ENCODE measurements at places on chromosomes 4 and X.
A peak's percentile ranks its signal among the peaks of the same experiment; 100 is the strongest.

DNA sequence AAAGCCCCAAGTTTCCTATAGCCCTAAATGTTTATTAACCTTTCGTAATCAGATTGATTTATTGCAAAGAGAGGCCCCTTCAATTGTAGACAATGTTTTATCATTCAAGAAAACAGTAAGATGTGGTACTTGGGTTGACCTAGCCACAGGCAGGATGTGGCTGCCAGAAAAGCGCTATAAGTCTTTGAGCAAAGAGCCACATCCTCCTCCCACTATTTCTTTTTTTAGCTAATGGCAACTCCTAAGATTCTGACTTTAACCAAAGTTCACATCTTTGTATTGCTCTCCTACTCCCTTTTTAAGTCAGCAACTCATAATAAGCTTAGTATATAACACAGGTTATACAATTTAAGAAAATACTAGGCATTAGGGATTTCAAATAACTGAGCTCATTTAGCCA, 70.7 kb upstream of the PPP3CA start:
- peak; percentile 13 for DNase-seq

DNA sequence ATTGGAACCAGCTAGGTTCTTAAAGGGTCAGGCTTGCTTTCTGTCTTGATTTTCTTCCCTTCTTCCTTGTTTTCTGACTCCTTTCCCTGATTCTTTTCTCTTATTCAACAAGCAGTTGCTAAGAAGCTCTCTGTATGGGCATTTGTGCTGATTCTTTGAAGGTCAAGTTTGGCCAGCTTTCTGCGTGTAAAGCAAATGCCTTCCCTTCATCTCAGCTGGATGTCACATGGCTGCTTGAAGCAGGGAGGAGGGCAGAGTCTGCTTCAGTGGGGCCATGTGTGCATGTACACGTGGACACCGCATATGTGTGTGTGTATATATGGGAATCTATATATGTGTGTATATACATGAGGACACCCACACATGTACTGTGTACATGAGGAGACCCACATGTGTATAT, 139.9 kb upstream of the ATP6AP2 start:
- DNase-seq: no peak

DNA sequence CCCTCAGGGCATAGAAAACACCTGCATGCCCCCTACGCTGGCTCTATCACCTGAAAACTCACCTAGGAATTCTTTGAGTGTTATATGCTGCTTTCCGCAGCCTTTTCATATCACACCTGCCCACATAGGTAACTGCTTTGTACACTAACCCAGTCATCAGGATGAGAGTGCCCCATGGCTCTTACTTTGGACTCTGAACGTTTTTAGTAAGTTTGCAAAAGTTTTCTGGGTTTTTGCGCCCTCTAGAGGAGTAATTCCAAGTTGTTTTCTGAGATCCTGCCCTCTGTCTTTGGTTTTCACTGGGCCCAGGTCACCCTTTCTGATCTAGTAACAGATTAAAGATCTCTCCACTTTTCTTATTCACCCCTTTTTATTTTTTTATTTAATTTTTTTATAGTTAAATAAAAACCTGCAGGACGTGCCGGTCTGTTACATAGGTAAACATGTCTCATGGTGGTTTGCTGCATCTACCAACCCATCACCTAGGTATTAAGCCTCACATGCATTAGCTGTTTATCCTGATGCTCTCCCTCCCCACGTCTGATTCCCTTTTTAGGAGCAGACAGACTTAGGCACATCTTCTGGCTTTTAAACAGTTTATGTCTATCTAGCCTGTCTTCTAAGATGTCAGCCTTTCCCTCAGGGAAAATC, 139.2 kb downstream of the NWD2 start:
- peak; percentile 19 for DNase-seq

DNA sequence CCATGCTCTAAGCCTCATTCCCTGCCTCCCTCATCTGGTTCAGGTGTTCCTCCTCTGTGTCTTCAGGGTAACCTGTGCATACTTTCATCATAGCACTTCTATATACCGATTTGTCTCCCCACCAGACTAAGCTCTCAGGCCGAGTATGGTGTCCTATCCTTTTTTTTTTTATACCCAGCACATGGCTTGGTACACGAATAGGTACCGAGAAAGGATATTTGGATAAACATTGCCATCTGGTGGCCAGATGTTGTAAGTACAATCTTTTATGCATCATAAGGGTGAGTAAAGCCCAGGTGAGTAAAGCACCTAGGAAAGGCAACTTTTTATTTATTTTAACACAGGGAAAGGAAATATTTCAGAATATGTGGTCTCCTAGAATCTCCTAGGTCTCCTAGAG, 68.4 kb downstream of the MID2 start:
- peak; percentile 50 for DNase-seq

DNA sequence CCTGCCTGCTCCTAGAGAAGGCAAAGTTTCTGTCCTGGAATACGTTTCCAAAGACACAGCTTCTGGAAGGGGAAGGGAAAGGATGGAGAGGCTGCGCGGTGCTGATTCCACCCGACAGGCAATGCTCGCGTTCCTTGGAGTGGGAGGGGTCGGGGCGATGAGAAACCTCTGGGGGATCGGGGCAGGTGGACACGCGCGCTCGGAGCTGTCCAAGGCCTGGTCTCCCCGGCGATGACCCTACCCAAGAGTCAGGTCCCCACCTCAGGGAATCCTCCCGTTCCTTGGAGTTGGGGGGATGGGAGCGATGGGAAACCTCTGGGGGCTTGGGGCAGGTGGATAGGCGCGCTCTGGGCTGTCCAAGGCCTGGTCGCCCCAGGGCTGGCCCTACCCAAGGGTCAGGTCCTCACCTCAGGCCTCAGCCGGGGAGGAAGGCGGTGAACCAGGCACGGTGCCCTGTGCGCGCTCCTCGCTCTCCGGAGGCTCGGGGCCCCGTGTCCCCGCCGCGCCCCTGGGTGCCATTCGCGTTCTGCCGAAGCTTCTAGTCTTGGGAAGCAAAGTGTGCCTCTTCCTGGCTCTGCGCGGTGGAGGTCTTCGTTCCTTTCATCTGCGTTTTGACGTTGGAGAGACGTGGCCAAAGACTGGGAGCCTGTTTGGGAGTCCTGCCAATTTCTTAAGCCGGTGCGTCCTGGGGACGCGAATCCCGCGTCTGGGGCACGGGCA, 10.6 kb upstream of the SHOX start:
- DNase-seq: no peak

- no peak for DNase-seq
Measured at GRCh38 chrX:40844471-40844870, 109.1 kb upstream of the MED14 start.

GRCh38 chrX:31293409-31293808, 221.6 kb upstream of the FTHL17 start:
- DNase-seq: no peak

- DNase-seq: no peak
Measured at GRCh38 chr4:40119344-40119743, 62.7 kb downstream of the N4BP2 start.

- peak; percentile 87 for DNase-seq
Measured at GRCh38 chr4:98728433-98728832, 70.0 kb upstream of the TSPAN5 start.

- DNase-seq: no peak
Measured at GRCh38 chr4:75370576-75370975, 143.6 kb downstream of the RCHY1 start.

- DNase-seq: no peak
Measured at GRCh38 chr4:62706423-62706822, 1506.3 kb downstream of the ADGRL3 start.

- peak; percentile 39 for DNase-seq
Measured at GRCh38 chrX:34578237-34578636, 78.8 kb downstream of the TMEM47 start.

- DNase-seq: no peak
Measured at GRCh38 chr4:172881645-172882044, 287.0 kb upstream of the GALNT7 start.

DNA sequence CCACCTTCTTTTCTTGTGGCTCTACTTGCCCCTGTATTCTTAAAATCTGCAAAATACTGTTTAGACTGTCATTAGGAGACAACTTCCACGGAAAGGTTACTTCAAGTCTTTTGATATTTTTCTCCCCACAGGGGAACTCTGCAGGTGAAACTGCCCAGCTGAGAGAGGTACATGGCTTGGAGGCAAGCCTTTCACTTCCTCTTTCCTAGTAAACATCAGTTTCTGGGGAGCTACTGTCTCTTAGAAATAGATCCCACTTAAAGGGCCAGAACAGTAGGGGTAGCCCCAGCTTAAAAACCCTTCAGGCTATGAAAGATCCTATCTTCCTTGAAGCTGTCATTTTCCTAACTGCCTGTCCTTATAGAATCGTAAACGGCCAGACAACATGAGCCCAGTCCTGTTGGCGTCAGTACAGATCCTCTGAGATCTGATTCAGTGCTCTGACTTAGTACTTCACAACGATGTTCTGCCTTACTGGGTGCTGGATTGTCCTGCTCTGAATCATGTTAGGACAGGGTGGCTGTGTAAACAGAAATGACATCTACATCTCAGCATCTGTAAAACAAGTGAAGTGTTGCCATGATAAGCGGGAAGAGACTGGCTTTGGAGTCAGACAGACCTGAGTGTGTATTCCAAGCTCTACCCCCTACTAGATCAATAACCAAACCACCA, 102.1 kb downstream of the ITIH6 start:
- DNase-seq: no peak

DNA sequence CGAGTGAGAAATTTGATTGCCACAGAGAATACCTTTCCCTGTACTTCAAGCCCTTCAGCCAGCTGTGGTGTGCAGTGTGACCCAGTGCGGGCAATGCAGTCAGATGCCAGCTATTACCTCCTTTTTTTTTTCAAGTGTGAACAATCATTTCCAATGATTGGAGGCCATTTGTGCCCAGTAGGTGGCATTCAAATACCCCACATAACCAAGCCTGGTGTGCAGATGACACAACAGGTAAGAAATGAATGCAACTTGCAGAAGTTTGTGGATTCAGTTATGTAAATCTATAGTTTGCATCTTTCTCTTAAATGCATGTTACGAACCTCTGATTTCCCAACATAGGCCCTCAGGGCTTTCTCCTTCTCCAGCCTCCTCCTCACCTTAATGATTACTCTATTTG, 98.0 kb downstream of the CLCN4 start:
- no peak for DNase-seq

DNA sequence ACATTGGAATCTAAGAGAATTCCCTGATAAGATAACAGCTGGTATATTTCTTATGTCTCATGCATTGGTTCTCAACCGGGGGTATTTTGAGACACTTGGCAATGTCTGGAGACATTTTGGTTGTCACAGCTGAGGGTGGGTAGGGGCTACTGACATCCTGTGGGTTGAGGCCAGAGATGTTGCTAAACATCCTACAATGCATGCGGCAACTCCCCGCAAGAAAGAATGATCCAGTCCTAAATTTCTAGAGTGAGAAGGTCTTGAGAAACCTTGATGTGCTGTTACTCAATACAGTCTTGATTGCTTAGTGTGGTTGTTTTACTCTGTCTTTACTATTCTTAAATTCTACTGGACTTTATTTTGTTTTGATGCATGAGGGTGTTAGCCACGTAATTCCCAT, 287.2 kb downstream of the FRMPD4 start:
- DNase-seq: peak; percentile 71

GRCh38 chr4:122617597-122618593, 3.0 kb downstream of the IL21 start:
- DNase-seq: peak; percentile 34

DNA sequence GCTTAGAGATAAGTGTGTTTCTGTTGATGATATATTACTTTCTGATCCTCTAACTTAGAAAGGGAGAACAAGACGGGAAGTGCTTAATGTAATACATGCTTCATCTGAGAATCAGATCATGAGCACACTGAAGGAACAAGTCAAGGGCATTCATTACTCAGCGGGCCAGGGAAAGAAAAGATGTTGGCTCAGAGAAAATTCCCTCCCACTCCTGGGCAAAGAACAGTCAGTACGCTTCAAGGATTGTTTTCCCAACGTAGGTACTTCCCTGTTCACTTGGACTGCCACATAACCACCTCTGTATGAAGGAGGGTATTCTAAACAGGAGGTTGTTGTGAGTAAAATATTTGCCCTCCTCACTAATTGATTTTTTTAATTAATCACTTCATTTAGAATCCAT, 374.5 kb upstream of the FMR1 start:
- DNase-seq: no peak

- DNase-seq: peak; percentile 35
Measured at GRCh38 chrX:19893727-19894126, 6.3 kb upstream of the SH3KBP1 start.

GRCh38 chrX:103376118-103376978, at the start of gene BEX3:
Gene BEX3, plus strand, starts transcription at chrX:103376538. Its CDS starts 984 bp downstream, at chrX:103377522.
- no peak for DNase-seq

- peak; percentile 84 for DNase-seq
Measured at GRCh38 chrX:38305971-38306370, 21.3 kb downstream of the RPGR start.

GRCh38 chrX:140765043-140765784, 55.7 kb downstream of the LINC00632 start:
- peak; percentile 56 for DNase-seq

DNA sequence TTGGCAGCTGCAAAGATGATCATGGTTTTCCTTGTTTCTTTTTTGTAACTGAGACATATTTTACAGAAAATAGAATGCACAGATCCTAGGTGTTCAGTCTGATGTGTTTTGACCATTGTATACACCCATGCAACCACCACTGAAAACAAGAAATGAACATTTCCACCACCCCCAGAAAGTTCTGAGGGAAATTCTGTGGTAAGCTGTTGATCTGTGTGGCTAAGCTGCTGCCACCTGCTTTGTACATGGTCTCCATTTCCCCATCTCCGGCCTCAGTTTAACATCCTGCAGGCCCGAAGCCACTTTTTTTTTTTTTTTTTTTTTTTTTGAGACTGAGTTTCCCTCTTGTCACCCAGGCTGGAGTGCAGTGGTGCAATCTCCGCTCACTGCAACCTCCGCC, 65.3 kb downstream of the NYX start:
- DNase-seq: no peak

DNA sequence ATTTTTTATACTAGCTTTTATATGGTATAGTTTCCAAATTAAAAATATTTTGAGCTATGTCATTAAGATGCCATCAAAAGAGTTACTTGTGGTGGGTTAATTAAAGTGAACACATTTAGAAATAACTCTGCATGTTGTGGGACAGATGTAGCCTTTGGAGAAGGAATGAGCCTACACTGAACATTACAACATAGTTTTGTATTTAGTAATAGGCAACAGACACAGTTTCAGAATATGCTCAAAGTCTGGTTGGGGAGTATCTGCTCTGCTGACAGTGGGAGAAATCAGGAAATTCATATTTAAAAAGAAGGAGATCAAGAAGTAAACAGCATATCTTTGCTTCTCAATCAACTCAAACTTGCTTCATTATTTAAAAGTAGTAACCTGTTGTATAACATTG, 23.7 kb downstream of the EMCN start:
- DNase-seq: peak; percentile 25

GRCh38 chr4:6909970-6910339, 329 bp downstream of the TBC1D14 start:
- DNase-seq: no peak

- DNase-seq: no peak
Measured at GRCh38 chr4:120526033-120526432, 396.5 kb downstream of the PRDM5 start.
